T-helper 17 cell (primary cell): ENCODE measurements at places on chromosomes 3 and 15.

GRCh38 chr15:68302729-68303128, 25.2 kb downstream of the FEM1B start:
- DNase-seq: no peak

- no peak for DNase-seq
Observed at GRCh38 chr3:45095916-45096526, 50.2 kb downstream of the CDCP1 start.

- DNase-seq: no peak
Observed at GRCh38 chr15:78726870-78727551, 84.3 kb downstream of the ADAMTS7 start.

DNA sequence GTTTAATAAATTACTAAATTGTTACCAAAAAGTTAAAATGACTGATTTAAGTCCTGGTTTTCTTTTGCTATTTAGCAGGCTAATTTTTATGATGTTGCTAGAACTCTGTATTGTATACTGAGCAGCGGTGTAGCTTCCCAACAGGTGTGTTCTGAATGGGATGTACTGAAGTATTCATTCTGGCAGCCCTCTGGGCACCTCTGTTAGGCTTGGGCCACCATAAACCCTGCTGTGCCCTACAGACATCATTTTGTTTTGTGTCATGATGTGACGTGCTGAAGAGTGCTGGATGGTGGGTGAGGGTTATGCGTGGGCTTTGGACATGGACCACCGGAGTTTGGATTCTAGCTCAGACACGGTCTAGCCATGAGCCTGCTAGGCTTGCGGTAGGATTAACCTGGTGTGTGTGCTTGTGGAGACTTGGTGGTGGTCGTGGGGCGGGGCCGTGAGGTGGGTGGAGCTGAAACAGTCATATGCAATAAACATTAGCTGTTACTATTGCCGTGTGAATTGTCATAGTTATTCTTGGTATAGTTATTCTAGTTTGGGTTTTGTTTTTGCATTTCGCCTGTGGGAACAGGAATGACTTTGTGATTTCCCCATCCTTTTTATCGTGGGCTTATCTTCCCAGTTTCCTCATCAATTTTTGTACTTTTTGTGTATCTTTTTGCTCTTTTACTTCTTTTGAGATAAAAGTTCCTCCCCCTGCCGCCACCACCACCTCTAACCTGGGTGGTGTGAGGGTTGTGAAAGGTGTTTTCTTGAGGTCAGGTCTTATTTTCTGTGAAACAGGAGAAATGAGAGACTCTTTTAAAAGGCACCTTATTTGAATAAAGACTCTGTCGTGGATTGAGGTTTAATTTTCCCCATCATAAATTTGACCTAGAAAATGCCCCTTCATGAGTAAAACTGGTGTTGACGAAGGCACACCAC, 93.7 kb downstream of the MCTP2 start:
- DNase-seq: no peak

DNA sequence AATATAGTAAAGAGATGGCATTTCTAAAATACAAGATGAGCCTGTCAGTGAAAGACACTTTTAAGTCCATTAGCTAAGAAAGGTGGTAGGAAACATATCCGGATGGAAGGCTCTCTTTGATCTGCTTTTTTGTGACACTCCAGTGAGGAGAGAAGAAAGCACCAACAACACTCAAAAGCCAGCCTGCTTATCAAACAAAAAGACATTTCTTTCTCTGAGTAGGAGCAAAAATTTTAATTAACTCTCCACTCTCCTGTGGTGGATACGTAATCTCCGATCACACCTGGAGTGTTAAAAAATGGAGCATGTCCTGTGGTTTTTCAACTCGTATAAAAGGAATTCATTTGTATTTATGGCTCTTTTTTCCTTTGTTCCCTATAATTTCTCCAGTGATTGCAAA, 65.3 kb downstream of the OXNAD1 start:
- no peak for DNase-seq

DNA sequence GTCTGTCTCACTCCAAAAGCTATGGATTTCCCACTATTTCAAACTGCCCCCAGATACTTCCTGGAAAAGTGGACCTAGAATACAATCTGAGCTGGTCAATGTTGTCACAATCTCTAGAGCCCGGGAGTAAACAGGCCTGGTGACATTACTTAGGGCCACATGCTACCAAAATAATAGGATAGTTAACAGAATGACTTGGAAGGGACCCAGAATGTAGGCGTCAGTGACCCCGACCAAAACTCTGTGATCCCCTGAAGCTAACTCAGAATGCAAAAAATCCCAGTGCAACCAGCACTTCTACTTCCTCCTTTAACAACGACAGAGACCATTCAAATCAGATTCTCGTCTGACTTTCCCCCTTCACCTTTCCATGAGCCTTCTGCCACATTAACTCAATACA, 51.5 kb upstream of the CDV3 start:
- DNase-seq: no peak
